Smooth muscle cell of the coronary artery (primary cell): ENCODE measurements at places on chromosomes 4 and X. TPM values are rescaled to one million over a fixed set of nuclear protein-coding genes. Genes with fewer than 3 reads are reported as not detected.

The CCKAR gene
- under 0.01 TPM in 1 of 2 replicates, not detected in the other for total RNA-seq

The N4BP2 gene
- total RNA-seq: 1.4 and 3.5 TPM in 2 replicates

The HSFX1 gene
- total RNA-seq: 0.23 and 0.35 TPM in 2 replicates

The CYTL1 gene
- 0.15 and 2.5 TPM in 2 replicates for total RNA-seq

The CLCN4 gene
- total RNA-seq: 4.8 and 6.0 TPM in 2 replicates

The ZNF732 gene
- 0.30 TPM in 1 of 2 replicates, not detected in the other for total RNA-seq

The TMSB15A gene
- total RNA-seq: 1.1 TPM in 1 of 2 replicates, not detected in the other

The MAGEA11 gene
- not detected in 2 replicates for total RNA-seq

The FRAS1 gene
- total RNA-seq: 3.0 and 6.4 TPM in 2 replicates

The ZFP42 gene
- under 0.01 TPM in 1 of 2 replicates, not detected in the other for total RNA-seq

The SERTM2 gene
- total RNA-seq: not detected in 2 replicates

The TSC22D3 gene
- 18.0 and 27.0 TPM in 2 replicates for total RNA-seq

The MAN2B2 gene
- 12.0 and 13.8 TPM in 2 replicates for total RNA-seq

The GPC4 gene
- 3.6 and 6.2 TPM in 2 replicates for total RNA-seq

The NWD2 gene
- total RNA-seq: not detected in 2 replicates

The RENBP gene
- total RNA-seq: 5.5 and 25.5 TPM in 2 replicates
